GM04503 (cell line): ENCODE measurements at places on chromosomes 1 and 21.

DNA sequence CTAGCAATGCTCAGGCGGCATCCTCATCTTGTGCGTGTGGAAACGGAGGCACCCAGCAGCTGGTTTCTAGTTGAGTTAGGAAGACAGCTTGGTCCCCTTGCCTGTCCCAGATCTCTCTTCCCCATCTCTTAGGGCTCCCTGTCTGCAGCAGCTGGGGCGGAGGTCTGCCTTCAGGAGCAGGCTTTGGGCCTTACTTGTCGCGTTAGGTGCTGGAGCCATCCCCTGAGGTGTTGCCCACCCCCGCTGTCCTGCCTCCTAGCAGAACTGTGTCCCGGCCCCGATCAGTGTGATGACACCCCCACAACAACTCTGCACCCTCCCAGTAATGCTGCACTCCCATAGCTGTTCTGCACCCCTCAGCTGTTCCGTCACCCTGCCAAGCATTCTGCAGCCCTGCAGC is 40.7 kb downstream of the UMODL1 start:
- no peak for DNase-seq

DNA sequence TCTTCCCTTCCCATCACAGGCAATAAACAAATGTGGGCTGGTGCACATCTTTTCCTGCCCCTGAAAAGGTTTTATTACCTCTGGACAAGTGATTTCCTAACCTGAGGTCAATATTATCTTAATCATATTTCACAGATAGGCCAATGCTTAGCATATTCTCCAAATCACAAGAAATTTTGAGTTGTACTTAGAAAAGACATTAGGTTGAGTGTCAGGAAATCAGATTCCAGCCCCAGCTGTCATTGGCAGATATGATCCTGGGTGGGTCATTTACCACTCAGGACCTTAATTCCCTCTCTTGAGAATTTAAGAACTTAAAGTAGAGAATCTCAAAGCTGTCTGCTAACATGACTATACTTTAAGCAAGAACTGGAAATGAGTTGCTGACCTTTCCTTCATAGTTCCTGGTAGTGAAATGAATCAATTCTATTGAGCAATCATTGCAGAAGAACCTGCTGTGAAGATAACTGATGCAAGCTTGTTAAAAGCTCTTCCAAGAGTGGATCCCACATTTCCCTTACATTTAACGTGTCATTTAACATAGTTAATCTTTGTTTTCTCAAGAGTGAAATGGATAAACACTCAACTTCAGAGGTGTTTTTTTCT is 46.4 kb upstream of the CR2 start:
- DNase-seq: no peak

- DNase-seq: no peak
Observed at GRCh38 chr21:19684328-19684727, 1280.7 kb upstream of the TMPRSS15 start.

GRCh38 chr1:119987686-119988085 is 81.8 kb downstream of the NOTCH2 start:
- no peak for DNase-seq

- no peak for DNase-seq
Observed at GRCh38 chr1:14616632-14617396, 18.3 kb downstream of the KAZN start.

DNA sequence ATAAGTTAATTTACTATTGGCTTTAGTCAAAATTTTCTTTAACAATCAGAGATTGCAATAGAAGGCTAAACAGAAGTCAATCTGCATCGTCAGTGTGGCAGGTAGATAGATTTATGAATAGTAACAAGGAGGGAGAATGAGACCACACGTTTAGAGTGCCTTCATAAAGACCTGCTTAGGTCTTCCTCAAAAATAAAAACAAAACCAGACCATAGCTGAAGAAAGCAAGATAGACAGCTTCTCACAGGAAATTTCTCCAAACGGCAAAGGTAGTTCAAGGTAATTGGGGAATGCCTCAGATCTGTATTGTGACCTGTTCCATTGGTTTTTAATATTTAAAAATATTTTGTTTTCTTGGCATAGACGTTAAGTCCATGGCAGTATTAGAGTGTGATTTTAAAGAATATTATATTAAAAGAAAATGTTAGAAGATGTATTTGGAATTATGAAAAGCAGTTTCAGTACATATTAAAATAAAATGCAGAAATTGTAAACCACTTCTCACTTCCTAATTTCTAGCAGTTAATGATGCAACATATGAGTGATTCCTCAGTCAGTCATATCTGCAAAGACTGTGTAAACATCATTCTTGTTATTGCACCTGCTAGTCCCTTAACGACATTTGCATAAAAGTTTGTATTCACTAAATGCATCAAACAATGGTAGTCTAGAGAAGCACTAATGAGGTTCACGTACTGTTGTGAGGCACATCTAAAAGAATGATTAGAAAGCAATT is 278.0 kb downstream of the HLX start:
- DNase-seq: no peak

DNA sequence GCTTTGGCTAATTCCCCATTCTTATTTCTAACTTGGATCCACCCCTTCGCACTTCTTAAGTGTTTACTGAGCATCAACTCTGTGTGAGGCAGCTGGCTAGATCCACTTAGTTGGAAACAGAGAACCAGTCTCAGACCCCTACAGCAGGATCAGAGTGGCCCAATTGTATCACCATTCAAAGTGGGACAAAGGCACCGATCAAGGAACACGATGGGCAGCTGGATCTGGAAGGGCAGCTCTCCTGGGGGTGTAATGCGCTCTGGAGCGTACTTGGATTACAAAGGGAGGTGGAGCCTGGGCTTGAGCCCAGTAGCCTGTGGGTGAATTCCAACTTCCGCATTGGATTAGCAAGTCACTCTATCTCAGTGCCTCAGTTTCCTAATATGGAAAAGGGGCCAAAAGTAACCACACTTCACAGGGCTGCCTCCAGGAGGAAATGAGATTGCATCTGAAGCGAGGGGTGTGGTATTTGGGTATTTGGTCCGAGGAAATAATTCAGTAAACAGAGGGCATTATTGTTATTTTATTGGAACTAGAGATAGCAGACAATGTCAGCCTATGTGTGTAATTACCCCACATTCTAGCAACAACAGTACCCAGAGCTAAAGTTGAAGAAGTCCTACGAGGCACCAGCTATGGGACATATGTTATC is 11.9 kb downstream of the ECE1 start:
- no peak for DNase-seq

DNA sequence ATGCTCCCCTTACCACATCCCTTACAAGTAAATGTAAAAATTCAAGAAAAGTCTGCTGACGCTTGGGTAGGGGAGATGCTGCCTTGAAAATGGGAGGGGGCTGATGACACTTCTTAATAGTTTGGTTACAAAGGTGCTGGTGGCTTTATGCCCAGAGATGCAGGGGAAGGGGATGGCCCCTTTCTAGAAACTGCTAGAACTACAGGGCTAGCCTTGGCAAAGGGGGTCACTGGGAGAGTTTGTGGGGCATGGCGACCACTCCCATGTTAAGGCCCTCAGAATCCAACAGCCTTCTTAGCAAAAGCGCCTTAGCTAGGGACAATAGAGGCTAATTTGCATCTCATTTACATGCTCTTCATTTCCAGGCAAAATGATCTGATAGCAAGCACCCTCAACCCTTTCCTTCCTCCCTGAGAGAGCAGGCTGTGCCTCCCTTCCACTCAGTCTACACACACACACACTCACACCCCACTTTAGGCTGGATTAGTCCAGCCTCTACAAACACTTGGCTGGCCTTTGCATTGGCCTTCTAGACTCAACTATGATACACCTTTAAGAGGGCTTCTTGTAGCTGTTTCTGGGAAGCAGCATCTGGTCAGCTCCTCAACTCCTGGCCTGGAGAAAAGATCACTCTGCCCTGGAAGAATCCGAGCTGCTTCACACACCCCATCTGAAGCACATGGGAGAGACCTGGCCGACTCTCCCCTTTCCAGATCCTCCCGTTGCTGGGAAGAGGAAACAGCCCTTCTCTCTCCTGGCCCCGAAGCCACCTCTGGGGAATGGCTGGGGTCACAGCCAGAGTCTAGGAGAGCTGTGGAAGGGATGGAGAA is 1.7 kb downstream of the SEMA6C start:
- DNase-seq: no peak

- DNase-seq: no peak
Observed at GRCh38 chr21:31552826-31553225, 106.7 kb upstream of the SOD1 start.

DNA sequence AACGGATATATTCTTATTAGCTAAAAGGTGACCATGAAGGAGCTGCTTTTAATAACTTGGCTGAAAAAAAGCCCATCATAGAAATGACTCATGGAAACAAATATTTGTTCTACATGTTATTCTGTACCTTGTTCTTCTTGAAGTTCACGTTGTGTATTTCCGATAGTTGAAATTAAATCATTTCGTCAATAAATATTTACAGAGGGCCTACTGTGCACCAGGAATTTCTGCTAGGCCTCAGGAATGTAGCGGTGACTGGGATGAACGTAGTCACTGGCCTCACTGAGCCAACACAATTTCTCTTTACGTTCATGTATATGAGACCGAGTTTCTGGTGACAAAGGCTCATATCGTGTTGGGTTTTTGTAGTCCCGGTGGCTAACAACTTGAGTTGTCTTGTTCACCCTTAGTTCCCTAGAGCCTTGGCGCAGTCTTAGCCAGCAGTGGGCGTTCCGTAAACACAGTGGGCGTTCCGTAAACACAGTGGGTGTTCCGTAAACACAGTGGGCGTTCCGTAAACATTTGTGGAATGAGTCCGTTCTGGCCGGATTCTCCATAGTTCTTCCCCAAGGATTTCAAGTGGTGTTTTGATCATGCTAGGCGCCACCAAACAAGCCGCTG is 53.2 kb upstream of the VAMP3 start:
- DNase-seq: no peak

GRCh38 chr1:234231061-234231892 is 142.0 kb upstream of the COA6 start:
- DNase-seq: no peak

GRCh38 chr21:45492765-45493164 is 49.5 kb downstream of the SLC19A1 start:
- DNase-seq: no peak

DNA sequence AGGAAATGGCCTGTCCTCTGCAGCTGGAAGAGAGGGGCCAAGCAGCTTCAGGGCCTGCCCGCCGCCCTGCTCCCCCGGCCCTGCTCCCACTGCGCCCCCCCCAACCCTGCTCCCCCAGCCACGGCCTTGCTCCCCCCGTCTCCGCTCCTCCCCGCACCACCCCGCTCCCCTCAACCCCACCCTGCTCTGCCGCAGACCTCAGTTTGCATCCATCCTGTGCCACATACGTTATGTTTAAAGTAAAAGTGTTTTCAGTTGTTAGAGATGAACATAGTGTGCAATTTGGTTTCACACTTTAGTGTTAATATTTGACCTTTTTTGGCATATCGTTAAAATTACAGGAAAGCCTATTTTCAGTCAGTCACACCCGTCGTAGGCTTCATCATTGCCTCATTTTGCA is 34.1 kb upstream of the DIP2A start:
- DNase-seq: no peak
